ENCODE measurements at places on chromosomes 6 and 20.
A peak's percentile ranks its signal among the peaks of the same experiment; 100 is the strongest.

DNA sequence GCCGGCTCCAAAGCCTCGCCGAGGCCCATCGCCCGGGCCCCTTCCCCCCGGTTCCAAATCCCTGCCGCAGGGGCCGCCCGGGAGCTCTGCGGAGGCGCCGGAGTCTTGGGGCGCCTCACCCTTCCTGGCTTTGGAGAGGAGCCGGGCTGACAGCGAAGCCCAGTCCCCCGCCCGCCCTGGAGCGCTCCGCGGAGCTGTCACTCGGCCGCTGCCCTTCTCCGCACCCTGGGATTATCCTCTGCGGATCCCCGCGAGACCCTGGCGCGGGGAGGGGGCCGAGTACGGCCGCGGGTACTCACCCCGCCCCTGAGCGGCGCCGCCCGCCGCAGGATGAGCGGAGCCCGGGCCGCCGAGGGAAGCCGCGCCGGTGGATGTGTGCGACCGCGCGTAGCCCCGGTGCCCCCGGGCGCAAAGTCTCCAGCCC lies 343 bp downstream of the SNAP91 start:
- DNase-seq, result no peak

DNA sequence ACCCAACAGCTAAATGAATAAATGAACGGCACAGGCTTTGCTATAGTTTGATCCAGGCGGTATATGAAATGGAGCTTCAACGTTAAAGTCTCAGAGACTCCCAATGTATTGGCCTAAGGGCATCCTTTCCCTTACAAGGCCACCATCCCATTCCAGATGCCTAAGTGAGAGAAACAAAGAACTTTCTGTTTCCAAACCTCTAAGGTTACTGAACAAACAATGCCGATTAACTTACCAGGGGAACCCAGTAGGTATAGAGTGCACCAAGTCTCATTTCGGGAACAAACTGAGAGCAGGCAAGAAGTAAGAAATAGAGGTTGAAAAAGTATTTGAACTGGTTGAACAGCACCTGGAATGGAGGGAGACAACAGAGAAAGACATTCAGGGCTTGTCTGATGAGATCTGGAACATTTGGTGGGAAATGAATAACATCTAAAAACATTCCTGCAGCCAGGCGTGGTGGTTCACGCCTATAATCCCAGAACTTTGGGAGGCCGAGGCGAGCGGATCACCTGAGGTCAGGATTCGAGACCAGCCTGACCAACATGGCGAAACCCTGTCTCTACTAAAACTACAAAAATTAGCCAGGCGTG lies 42.5 kb downstream of the ATP9A start:
- DNase-seq, result no peak

- no peak for DNase-seq
Measured at GRCh38 chr6:39800034-39801032, 8.2 kb downstream of the DAAM2 start.

DNA sequence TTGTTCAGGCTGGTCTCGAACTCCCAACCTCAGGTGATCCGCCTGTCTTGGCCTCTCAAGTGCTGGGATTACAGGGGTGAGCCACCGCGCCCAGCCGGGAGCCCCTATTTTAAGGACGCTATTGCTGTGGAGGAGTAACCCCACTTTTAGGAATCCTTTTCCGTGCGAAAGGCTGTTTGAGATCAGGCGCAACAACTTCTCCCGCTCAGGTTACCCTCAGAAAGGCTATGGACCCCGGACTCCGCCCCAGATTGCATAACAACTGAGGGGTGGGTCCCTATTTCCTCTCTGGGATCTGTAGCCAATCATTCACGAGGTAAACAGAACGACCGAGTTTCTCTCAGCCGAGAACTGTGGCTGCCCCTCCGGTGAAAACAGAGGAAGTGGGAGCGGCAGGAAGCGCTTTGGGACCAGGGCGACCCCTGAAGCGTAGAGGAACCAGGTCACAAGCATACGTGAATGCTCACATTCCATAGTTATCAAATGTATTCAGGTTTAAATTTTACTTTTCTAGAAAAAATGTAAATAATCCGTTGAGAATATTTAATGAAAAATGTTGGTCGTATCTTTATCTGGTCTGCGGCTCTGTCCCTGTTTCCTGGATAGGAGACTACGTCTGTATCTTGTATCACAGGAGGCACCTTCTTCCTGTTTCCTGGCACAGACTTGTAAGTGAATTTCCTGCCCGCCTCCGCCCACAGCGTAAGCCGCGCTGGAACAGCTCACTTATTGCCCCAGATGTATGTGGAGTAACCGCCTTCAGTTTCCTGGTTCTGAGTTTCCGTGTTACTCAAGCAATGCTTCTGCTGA lies 26.8 kb downstream of the HLA-E start:
- DNase-seq, result peak; percentile 94

DNA sequence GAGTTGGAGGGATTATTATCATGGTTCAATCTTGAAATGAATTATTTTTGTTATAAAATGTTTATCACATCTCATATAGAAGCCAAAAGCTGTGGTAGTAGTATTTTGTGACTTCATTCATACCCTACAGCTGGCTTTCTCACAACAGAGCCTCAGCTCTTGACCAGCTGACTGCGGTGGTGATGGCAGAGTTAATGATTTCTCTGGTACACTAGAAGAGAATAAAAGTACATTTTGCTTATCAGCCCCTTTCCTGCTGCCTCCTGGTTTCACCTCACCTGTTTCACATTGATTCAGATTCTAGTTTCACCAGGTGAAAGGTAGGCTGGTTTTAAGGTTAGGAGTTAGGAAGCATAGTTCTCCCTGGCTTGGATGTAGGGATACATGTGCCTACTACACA lies 55.7 kb downstream of the AFG1L start:
- DNase-seq, result no peak

- no peak for DNase-seq
Measured at GRCh38 chr6:145323646-145324045, 411.7 kb downstream of the EPM2A start.

DNA sequence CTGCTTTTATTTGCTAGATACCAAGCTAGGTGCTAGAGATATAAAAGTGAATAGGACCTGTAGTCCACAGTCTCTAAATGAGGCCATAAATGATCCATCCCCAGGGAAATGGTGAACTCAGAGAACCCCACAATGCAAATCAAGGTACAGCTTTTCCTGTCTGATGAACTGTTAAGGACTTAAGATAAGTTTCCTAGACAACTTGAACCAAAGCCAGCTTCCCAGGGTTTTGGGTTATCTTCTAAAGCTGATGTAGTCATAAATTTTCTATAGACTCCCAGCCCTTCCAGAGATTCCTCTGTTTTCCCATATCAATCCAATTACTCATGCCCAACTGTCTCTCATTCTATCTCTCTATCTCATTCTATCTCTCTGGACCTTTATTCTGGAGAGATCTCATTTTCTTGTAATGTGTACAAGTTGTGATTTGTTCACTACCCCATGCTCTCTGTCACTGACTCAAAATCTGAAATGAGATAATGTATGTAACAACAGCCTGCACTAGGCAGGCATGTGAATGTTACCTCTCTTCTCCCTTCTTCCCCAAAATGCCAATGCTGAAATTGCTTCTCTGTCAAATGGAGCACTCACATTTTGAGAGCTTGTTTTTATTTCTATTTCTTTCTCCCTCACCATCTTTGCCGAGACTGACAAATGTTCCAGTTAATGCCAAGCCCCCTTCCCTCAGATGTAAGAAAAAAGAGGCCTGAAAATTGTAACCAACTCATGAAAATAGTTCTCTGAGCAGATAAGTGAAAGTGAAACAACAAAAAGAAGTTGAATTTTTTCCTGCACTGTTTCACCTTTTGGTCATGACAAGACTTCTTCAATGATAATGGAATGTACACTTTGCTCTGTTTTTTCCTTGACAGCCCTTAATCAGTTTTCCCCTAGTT lies 279.9 kb downstream of the SLC35F1 start:
- DNase-seq, result no peak

- DNase-seq, result no peak
Measured at GRCh38 chr6:105359419-105360370, 43.2 kb downstream of the PREP start.

GRCh38 chr6:120198033-120198432 lies 848.5 kb upstream of the MAN1A1 start:
- no peak for DNase-seq

DNA sequence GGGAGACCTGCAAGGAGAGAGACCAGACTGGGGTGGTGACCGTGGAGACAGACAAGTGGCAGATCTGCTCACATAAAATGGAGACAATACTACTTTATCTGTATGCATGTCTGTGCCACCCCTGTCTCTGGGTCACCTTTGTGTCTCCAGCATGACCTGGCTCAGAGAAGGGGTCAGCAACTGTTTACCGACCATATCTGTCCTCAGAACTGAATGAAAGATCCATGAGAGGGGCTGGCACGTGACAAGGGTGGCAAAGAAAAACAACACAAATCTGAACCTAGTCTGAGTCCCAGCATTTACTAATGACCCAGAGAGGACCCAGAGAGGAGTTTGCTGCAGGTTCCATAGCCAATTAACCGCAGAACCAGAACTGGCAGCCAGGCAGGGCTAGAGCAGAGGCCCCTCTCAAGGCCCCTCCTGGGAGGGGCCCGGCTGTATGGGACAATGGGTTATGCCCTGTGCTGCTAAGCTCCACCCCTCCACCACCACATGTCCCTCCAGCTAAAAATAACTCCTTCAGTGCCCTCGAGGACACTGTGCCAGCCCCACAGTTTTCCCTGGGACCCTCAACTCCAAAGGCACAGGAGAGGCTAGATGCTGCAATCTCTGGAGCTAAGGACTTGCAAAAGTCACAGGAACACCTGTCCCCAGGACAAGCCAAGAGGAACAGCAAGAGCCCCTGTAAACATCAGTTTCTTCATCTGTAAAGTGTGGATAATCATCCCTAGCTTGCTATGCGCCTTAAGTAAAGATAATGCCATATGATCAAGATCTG lies 2.2 kb downstream of the AHCY start:
- no peak for DNase-seq

DNA sequence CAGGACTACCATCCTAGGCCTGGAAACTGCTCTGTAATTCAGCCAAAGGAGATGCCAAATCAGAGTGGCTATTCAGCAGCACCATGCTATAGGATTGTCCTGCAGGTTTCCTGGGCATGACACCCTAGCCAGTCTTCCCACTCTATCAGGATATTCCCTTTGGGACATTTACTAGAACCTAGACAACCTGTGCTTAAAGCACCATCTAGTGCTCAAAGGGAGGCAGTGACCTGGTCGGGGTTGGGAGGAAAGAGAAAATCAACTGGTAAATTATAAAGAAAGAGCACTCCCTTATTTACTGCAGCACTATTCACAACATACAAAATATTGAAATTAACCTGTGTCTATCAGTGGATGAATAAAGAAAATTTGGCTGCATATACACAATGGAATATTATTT lies 67.2 kb upstream of the SMLR1 start:
- no peak for DNase-seq

GRCh38 chr6:159184559-159184958 lies 15.4 kb downstream of the FNDC1 start:
- DNase-seq, result no peak

DNA sequence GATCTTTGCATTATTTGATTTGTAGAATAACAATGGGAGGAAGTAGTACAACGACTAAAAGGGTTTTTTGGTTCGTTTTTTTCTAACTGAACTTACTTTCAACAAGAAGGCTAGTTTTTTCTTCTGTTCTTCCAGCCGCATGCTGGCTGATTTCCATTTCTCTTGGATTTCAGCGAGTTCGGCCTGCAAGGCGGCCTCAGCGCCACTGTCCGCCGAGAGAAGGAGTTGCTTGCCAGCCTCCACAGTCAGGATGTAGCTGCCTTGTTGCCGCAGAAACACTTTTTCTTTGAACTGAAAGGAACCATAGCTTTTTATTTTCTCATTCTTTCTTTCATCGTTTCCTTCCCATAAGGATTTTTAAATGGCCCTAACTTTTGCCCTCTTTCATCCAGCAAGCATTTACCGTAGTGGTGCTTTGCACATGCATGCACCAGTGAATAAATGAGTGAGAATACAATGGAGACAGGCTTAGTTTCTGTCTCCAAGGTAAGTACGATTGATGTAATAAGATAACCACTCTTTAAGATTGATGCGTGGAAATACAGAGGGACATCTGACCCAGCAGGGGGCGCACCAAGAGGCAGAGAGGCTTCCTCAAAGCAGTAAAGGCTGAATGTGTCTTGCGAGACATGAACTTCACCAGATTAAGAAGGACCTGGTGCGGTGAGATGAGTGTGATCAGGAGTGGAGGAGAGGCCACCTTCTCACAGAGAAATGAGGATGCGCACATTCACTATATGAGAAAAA lies 398.8 kb downstream of the ESR1 start:
- DNase-seq, result peak; percentile 24

DNA sequence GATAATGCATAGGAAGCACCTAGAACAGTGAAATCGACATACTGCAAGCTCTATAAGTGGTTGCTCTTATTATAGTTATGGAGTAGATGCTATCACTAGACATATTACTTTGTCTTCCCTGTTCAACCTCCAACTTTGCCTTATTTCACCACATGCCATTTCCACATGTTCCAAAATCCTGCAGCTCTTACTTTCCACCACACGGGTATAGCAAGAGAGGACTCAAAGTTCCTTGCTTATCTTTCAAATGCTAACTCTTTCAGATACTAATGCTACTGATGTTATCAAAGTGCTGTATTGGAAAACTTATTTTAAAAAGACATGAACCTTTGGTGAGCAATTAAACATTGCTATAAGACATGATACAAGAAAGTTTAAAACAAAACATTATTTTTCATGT lies 1130.1 kb downstream of the HACE1 start:
- no peak for DNase-seq

GRCh38 chr6:170504479-170504878 lies 48.6 kb downstream of the PSMB1 start:
- DNase-seq, result no peak

GRCh38 chr20:10625641-10626040 lies 48.2 kb downstream of the JAG1 start:
- DNase-seq, result no peak

GRCh38 chr20:13166437-13166836 lies 54.6 kb upstream of the ISM1 start:
- DNase-seq, result no peak

GRCh38 chr20:22412977-22413868 lies 171.1 kb downstream of the FOXA2 start:
- DNase-seq, result no peak

- DNase-seq, result no peak
Measured at GRCh38 chr6:15152700-15153099, 93.2 kb upstream of the JARID2 start.

DNA sequence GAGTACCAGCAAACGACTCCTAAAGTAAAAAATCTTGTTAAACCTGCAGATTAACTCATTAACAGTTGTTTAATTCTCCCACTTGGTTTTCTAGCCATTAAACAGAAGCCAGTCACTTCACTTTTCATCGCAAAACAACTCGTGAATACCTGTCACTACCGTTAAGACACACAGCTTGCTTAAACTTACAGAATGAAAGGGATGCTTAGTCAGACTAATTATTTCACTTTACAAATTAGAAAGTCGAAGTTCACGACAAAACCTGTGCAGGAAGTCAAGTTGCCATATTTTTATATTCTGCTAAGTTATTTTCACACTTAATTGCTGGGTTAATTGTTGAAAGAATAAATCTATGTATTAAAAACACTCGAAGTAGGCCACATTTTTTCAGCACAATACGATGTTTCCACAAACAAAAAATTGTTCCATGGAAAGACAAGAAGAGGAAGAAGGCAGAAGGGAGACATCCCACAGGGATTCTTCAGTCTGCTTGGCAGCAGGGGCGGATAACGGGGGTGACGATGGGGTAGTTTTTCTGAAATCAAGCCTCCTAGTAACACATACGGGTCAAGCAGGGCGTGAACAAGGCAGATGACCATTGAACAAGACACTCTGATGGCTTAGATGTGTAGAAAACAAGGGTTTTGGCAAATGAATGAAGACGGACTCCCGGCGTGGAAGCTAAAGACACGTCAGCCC lies 933 bp downstream of the SSR1 start:
- no peak for DNase-seq
